ENCODE measurements at places on chromosomes 2 and 18.

- no peak for DNase-seq
These were observed 89.0 kb upstream of the PPP1CB start for GRCh38 chr2:28662468-28663181.

DNA sequence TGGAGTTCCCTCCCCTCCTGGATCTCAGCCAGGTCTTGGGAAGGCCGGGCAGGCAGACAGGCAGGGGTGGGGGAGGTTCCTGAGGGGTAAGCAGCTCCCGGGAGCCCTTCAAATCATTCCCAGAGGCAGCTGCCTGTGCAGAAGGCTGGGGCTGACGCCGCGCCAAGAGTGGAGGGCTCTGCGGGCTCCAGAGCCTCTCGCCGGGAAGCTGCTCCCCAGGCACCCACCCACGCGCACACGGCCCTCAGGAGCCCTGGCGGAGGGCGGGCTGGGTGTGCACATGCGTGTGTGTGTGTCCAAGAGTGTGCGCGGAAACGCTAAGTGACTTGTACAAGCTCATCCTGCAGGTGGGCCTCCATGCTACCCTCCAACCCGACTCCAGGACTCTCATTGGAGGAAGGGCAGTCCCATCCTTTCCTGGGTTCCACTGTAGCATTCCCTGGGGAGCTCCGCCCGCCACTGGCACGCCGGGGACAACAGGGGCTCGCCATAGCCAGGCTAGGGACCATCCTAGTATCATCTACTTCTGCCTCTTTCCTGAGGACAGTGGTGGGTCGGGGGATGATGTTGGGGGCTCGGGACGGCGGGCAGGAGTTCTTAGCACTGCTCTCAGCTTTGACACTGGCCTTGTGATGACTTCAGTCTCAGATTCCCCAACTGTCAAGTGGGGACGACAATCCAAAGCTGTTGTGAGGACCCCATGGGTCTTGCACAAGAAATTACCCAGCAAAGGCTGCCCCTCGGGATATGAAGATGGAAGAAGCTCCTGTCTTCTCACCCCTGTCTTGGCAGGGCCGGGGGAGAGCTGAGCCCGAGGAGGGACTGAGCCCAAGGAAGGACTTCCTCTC, 50.3 kb downstream of the INHBB start:
- DNase-seq = no peak

- no peak for DNase-seq
These were observed 163.6 kb downstream of the PTPRM start for GRCh38 chr18:7730682-7731081.

GRCh38 chr2:102226171-102226570, 39.3 kb downstream of the IL1RL2 start:
- no peak for DNase-seq

DNA sequence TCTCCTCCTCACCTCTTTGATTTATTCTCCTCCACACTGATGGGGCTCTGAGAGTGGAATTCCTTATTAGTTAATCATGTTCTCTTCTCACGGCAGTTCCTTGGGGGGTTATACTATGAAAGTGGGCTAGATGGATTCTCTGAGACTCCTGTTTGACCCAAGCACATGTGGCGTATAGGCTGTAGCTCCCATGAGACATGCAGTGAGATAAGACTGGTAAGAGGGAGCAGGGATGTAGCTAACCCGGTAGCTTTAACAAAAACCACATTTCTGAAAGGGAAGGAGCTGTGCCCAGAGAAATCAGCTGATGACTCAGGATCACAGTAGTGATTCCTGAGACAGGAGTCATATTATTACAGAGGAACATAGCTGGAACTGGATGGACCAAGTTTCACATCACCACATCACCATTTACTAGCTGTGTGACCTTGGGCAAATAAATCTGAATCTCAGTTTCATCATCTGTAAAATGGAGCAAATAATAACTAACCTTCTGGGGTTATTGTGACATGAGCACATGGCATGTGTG, 82.9 kb downstream of the CRIM1 start:
- no peak for DNase-seq

GRCh38 chr18:57775937-57776336, 27.2 kb downstream of the ATP8B1 start:
- DNase-seq = no peak

DNA sequence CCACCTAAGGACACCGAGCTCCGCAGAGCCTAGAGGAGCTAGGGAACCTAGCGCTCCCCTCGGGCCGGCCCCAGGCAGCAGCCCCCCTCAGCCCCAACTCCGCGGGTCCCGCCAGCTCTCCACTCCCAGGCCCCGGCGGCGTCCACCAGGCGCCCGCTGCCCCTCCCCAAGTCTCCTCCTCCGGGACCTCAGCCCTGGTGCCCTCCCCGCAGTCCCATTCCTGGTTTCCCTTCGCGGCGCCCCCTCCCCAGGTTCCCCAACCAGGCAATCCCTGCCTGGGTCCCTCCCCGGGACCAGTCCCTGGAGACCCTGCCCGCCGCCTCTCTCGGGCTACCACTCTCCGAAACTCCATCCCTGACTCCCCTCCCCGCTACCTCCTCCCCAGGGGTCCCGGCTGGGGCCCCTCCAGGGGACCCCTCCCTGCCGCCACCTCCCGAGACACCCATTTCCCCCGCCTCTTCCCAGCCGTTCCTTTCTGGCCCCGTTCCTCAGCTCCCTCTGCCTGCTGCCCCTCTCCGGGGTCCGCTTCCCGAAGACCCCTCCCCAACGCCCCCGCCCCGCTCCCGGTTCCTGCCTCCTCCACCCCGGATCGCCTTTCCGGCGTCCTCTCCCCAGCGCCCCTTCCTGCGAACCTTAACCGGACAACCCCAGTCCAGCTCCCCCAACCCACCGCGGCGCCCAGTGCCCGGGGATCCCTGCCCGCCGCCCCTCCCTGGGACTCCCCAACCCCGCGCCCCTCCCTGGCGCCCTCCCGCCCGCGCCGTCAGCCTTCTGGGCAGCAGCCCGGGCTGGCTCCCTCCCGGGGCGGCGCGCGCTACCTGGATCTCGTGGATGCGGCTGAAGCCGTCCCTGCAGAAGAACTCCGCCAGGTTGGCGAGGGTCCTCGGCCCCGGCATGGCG, 678 bp downstream of the CYP27C1 start:
- no peak for DNase-seq

DNA sequence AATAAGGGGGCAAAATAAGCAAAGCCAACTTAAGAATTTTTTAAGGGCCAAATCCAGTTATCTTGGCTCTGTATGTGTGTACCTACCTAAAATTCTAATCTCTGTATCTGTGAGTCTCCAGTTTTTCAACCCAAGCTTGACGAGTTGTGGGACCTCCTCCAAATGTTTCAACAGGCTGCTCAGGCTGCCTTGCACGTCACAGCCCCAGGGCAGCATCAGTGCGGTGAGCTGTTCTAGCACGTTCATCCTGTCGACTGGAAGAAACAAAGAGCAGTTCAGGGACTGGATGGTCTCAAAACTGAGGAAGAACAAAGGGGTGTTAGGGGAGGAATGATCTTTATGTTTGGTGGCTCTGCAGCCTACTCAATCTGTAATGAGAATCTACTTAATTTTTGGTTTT, 29.4 kb downstream of the NLRC4 start:
- DNase-seq = peak; percentile 90

- DNase-seq = no peak
These were observed 664.9 kb downstream of the KCNJ3 start for GRCh38 chr2:155363349-155363888.

DNA sequence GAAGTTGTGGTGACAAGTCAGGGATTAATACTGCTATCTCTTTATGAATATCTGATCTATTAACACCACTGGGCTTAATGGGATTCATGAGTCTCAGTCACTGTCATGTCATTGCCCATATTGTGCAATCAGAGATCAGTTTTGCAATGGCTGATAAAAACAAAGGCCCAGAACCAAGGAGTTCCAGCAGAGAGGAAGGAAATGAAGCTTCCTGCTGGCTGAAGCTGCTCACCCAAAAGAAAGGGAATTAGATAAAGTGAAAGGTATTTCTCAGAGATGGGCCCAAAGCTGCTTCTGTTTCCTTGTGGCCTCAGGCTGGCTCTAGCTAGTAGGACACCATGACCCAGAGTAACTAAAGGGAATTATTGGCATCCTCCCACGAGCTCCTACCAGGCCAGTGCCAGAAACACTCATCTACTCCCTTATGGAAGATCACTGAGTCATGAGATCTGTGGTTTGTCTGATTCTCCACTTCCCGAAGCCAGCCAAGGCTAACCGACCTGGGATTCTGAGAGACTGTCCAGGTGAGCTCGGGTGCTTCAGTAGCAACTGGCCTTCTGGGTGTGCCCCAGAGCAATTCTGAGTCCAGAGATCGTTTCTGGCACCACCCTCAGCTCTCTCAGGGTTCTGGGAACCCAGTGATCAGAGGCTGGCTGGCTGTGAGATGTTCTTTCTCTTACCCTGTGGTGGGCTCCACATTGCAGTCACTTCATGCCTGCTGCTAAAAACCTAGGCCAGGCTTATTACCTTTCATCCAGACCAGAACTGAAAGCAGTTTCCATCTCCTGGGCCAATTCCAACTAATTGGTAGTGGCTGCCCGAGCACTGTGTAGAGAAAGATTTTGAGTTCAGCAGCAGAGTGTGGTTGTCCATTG, 129.5 kb upstream of the PELI1 start:
- peak; percentile 42 for DNase-seq

DNA sequence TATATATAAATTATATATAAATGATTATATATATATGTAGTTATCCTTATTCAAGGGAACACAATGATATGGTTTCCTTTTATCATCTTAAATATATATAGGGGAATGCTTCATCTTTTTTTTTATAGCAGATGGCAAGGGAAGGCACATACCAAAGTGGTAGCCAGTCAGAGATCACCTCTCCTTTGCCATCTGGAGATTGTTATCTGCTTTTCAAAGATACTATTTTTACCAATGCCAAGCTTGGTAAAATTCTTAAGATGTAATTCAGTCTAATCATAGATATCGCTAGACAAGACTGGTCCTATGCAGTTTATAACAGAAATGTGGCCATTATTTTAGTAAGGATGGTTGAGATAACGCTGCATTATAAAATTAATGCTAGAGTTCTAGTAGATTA, 64.7 kb upstream of the DSEL start:
- DNase-seq = no peak

DNA sequence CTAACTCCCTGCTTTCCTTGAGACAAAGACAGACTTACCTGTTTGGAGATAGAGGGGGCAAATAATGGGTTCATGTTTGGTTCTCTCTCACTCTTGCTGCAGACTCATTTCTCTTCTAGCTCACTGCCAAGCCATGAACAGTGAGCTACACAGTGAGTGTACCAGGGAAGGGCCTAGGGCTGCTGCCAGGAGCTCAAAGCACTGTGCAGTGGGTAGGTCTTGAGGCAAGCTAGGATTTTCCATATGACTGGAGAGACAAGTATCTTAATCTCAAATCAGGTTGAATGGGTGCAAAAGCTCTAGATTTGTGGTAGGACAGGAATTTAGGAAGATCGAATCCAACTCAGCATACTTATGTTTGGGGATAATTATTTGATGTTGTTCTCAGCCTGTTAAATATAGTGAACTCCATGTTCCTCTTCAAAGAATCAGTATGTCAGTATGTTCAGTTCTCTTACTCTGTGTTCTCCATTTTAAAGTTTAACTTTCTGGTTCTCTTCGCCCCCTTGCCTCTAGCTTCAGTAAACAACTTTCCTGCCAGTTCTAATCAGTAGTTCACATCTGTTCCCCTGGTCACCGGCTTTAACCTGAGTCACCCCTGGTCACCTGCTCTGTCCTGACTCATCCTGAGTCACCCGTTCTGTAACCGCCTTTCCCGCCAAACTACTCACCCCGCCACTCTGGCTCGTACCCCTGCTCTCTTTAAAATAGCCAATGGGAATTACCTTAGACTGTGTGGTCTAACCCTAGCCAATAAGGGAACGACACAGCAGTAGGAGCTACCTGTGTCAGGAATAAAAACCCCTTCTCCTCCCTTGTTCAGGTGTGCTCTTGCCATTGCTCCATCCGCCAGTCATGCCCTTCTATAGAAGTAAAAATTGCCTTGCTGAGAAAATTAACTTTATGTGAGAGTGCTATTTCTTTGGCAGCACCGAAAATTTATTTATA, 21.9 kb downstream of the SLC25A52 start:
- DNase-seq = no peak

DNA sequence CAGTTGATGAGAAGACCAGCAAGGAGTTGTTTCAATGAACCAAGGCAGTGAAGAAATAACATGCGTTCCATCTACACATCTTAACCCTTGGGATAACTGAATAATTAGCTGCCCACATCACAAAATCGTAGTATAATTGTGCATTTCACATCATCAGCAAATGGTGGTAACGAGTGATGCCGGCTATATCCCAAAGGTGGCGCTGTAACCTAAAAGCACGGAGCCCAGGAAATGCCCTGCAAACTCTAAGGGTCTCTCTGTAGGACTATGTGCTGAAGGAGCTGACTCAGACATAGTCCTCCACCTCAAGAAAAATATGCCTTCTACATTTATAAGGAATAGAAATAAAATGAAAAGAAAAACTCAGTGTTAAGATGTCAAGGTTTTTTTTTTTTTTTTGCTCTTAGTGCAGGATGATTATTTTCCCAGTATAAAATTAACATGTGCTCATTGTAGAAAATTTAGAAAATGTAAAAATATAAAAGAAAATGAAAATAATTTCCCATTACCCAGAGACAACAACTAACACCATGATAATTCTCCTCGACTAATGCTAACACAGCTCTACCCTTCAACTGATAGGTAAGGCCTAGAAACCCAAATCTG, 23.1 kb upstream of the DSG3 start:
- peak; percentile 73 for DNase-seq

DNA sequence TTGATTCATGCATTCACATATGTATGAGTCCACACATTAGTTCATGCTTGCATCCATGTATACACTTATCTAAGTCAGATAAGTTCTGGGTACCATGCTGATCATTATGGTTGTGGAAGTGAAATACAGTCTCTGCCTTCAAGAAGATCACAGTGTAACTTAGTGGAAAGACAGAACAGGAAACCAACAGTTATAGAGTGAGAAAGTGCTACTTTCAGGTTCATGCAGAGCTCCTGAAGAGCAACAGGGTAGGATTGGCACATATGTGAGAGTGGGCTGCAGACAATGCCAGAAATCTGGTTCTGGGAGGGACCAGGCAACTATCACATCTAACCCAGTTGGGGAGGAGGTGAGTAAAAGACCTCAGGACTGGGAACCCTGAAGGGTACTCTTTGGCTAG, 35.4 kb upstream of the PGAP1 start:
- no peak for DNase-seq

DNA sequence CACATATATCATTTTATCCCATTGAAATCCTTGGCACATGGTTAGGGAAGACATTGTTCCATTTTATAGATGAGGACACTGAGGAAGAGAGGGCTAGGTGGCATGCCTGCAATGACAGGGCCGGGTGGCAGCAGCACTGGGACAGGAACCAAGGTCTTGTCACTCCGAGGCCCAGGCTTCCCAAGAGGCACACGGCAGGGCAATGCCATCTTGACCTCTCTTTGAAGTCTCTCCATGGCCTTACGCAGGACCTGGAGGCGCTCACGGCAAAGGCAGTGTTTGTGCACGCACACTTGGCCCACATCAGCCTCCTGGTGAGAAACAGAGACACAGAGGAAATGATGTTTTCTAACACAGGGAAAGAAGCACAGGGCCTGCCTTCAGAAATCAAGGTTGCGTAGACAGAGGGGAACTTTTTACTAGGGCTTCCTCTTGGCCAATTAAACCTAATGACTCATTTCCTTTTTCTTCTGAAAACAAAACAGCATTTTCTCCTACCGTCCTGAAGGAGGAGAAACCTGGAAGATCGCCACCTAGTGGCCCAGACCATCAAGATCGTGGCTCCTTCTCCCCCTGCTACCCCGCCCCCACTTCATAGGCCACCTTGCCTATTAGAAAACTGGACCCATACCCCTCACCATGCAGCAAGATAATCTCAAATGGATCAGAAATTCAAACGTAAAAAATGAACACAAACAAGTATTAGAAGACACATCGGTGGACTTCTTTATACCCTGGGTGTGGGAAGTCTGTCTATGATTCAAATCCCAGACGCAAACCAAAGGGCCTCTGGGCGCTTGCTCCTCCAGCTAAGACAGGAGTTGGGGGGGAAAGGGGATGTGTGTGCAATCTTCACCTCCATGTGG, 74.6 kb upstream of the SP3 start:
- peak; percentile 94 for DNase-seq
